Tibial nerve (tissue), 4 donors: ENCODE measurements at places on chromosomes 3 and 15.

DNA sequence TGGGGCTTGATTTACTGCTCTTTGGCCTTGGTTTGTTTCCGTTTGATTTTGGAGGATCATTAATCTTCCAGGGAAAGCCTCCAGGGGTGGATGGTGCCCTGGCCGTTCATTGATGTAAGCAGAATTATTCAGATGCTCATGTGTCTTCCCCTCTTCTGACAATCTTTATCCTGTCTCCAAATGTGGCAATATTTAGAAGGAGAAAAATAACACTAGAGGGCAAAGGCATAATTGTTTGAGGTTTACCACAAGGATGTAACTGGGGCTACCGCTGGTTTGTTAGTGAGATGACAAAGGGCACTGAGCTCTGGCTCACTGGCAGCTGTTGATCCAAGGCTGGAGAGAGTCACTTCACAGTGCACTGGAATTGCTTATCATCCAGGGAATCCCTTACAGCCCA, 18.2 kb upstream of the PLCL2 start:
- DNase-seq = no peak

GRCh38 chr15:31352911-31353811, 26.5 kb downstream of the KLF13 start:
- peak; percentile 76 for DNase-seq

- DNase-seq = no peak
These were observed 739.4 kb downstream of the MCTP2 start for GRCh38 chr15:94970802-94971201.

DNA sequence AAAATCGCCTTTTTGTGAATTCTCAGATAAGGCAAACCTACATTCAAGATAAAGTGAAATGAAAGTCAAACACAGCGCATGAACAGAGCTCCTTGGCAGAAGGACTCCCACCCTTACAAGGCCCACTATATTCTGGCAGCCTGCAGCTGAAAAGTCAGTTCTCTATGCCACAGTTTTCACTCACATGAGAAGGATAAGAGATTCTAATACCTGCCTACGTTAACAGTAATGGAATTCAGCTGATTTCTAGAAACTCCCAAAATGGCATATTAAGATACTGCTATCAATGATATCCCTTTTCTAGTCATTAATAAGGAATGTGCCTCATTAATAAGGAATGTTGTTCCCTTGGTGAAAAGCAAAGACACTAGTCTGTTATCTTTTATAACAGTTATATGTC, 27.0 kb downstream of the SLC30A4 start:
- DNase-seq = no peak
